ENCODE measurements at places on chromosomes 7 and 10.
A peak's percentile ranks its signal among the peaks of the same experiment; 100 is the strongest.

DNA sequence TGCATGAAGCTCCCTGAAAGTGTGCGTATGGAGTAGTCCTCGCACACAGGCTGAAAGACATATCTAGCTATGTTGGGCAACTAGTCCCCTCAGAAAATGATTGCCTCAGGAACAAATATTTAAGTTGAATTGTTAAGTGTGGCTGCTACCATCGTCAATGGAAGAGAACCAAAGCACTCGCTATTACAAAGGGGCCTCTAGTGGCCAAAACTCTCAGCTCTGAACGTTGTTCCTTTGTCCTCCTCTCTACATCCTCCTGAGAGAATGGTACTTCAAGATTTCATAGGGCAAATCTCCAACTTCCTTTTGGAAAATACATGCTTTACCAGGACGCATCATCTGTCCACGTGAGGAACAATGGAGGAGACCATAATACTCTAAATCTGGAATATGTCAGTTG lies 209.9 kb downstream of the NRG3 start:
- DNase-seq, result no peak

DNA sequence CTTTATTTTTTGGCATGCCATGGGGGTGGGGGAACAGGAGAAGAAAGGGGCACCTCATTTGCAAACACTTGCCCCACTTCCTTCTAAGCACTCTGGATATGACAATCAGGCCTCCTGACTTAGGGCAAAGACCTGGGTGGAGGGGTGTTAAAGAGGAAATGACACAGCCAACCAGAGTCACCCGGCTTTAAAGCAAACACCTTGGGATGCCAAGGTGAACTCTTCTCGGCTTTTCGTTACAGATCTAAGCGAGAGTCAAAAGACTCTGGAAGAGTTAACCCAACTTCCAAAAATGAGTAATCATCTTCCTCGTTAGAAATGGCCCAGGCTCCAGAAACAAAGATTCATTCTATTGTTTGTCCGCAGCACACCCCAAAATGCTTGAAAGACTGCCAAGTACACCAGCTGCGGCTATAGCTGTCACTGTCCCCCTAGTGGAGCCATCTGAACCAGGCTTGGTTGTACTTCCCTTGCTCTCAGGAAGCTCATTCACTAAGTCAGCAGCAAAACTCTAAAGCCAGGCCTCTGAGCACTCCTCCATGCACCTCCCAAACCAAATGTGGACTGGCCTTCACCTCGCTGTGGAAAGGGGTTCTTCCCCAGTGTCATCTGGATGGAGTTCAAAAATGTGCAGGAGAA lies 24.8 kb downstream of the FAM53B start:
- DNase-seq, result no peak

GRCh38 chr7:31271641-31272405 lies 68.7 kb downstream of the NEUROD6 start:
- no peak for DNase-seq

DNA sequence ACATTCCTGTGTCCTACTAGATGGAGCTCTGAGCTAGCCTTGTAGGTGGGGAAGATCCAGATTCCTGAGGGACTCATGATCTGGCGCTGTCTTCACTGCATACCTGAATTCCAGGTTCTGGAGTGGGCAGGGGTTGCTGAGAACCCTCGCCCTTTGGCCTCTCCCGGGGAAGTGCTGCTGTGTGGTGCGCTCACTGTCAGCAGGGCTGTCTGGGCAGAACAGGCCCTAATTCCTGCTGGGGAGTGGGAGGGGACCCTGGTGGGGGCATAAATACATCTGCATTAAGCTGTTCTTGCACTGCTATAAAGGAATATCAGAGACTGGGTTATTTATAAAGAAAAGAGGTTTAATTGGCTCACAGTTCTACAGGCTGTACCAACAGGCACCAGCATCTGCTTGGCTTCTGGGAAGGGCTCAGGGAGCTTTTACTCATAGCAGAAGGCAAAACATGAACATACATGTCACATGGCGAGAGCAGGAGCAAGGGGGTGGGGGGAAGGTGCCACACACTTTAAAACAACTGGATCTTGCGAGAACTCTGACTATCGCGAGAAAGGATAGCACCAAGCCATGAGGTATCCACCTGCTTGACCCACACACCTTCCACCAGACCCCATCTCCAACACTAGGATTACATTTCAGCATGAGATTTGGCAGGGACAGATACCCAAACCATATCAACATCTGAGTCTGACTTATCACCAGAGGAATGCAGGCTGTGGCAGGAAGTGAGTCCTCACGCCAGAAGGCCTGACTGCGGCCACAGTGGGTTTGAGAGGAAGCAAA lies 115.0 kb downstream of the ADCY1 start:
- no peak for DNase-seq

GRCh38 chr7:65827366-65827765 lies 45.5 kb upstream of the VKORC1L1 start:
- no peak for DNase-seq

- no peak for DNase-seq
Observed at GRCh38 chr7:29511337-29511736, 52.3 kb upstream of the PRR15 start.

- no peak for DNase-seq
Observed at GRCh38 chr10:71547312-71547711, 150.6 kb downstream of the CDH23 start.

GRCh38 chr7:87548123-87548919 lies 52.4 kb downstream of the ABCB1 start:
- no peak for DNase-seq

- DNase-seq, result no peak
Observed at GRCh38 chr7:131797841-131798240, 241.4 kb upstream of the PODXL start.

- DNase-seq, result no peak
Observed at GRCh38 chr10:95401704-95402469, 111.1 kb upstream of the PDLIM1 start.

DNA sequence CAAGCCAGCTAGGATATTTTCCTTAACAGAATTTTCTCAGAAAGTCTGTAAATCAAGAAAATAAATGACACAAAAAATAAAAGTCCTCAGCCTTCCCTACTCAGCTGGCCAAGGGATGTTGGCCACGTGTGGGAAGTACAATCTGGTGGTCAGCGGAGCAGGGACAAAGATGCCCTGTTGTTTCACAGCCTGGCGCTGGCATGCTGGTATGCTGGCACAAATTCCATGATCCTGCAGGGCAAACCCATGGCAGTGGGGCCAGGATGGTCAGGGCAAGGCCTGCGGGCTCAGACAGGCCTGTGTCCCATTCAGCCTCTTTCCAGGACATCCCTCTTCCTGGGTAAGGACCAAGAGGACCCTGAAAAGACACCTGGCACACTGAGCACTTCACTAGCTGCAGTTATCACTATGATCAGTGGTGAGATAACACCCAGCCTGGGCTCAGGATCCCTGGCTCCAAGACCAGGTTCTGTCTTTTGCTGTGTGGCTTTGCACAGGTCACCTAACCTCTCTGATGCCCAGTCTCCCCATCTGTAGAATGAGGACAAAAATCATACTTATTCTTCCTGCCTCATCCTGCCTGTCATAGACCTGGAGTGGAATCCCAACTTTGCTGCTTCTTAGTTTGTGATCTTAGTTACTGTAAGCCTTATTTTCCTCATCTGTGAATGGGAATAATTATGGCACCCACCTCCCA lies 10.8 kb upstream of the HSPA12A start:
- no peak for DNase-seq

GRCh38 chr7:47783456-47784223 lies 164.6 kb downstream of the PKD1L1 start:
- DNase-seq, result no peak

GRCh38 chr10:93280121-93280698 lies 201.9 kb downstream of the MYOF start:
- DNase-seq, result no peak

- DNase-seq, result peak; percentile 19
Observed at GRCh38 chr10:67790534-67791408, 47.2 kb downstream of the DNAJC12 start.

- no peak for DNase-seq
Observed at GRCh38 chr7:13144673-13145072, 457.2 kb downstream of the ARL4A start.

DNA sequence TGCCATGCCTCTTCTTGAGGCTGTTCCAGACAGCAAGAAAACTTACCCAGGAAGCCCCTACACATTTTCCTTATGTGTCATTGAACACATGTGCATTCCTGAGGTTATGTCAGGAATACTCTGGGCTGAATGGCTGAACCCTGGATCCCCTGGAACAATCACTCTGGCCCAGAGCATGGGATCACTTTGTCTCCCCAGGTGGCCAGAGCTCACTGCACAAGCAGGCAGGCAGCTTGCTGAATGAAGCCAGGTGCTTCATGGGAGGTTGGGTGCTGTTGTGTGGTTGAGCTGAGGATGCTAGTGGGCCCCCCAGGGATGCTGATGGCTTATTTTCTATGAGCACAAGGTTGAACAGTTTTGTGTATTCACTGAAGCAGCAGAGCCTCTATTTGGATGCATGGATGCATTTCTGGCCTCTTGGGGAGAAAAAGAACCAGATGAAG lies 54.7 kb upstream of the NPTX2 start:
- DNase-seq, result no peak

- no peak for DNase-seq
Observed at GRCh38 chr10:87733081-87733480, 73.4 kb downstream of the PAPSS2 start.

DNA sequence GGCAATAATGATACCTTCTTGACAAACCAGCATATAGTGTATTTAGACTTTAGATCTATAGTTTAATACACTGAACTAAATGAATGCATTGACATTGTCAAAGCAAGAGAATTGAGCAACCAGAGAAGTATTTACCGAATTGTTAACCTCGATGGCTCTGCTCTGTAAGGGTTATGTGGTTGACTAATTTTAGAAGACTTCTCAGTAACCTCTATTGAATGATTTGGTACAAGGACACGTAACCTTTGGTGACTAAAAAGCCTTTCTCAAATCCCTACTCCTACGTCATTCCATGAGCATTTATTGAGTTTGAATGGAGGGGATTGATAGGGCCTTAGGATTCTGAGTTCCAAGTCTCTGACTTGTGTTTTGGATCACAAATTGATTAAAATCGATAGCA lies 67.6 kb downstream of the MDFIC start:
- no peak for DNase-seq

DNA sequence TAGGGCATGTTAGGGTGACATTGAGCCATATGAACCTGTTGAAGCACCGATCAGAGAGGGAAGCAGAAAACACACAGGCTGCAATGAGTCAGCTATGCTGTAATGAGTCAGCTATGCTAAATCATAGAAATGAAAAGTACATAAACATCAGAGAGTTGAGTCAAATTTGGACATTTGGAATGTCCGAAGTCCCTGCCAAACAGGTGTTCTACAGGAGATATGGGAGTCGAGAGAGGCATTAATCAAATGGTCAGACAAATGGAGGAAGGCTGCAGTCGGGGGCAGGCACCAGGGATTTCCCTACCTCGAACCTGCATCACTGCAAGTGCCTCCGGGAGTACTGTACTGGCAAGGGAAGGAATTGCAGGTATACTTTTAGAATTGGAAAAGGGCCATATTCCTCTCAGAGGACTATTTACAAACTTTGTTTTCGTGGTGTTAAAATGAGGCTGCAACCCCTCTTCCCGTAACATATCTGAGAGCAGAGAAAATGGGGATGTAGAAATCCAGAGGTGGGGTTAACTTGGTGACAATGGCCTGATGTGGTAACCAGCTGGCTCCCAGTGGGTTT lies 8.8 kb upstream of the ZC3HAV1 start:
- no peak for DNase-seq

GRCh38 chr10:5668429-5668828 lies 2.0 kb upstream of the ASB13 start:
- DNase-seq, result no peak

GRCh38 chr7:195830-196128 lies 3.4 kb downstream of the FAM20C start:
- DNase-seq, result no peak

DNA sequence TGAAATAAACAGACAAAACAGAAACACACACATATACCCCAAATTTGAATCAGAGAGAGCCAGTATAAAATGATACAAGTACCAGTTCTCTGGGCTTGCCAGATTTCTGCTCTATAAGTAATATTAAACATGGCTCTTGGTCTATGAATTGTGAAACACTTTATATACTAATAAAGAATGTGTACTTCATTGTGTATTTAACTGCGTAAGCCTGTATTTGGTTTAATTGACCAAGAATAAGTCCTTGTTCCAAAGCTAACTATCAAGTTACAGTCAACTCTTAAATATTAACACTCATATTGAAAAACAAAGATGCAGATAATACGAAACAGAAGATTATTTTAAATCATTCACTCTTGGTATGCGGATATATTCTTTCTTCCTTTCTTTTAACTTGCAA lies 8.7 kb downstream of the FGFR2 start:
- no peak for DNase-seq
